Renal pelvis (tissue), 12 donors: ENCODE measurements at places on chromosomes 4 and X. TPM values are rescaled to one million over a fixed set of nuclear protein-coding genes. Genes with fewer than 3 reads are reported as not detected.

NUP54 gene
- 67.3 TPM for polyA plus RNA-seq

DNA sequence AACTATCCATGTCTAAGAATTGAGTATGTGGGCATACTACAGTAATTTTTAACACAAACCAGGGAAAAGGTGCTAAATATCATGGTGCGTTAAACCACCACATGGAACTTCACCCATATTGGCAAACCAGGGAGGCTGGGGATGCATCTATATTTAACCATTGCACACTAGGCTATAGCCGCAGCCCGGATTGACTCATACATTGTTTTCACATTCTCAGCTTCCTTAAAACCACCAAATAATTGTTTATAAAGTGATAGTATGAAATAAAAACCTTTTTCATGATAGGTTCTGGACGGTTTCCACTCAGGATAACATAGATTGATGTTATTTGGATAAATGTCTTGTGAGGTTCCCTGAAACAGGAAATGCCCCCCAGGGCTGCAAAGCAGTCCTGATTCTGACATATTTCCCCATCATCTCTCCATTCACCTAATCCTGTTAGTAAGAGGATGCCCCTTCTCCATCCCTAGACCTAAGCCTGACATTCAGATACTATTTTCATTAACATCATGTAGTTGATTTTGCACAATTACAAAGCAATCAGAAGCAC, 7.9 kb downstream of the COL25A1 start:
- DNase-seq: no peak

TNMD gene
- polyA plus RNA-seq: 3.0 TPM

DNA sequence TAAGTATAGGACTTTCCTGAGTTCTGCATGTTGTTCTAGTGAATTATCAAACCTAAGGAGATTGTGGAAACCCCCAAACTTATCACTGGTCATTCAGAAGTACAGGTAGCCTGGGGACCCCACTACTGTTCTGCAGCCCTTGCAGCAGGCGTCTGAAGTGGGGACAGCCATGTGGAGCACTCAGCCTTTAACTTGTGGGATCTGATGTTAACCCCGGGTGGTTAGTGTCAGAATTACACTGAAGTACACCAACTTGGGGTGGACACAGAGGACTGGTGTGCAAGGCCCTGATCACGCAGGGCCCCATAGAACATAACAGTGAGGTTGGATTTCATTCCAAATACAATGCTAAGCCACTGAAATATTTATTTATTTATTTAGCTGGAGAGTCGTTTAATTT, 103.7 kb downstream of the SCD5 start:
- DNase-seq: no peak

DNA sequence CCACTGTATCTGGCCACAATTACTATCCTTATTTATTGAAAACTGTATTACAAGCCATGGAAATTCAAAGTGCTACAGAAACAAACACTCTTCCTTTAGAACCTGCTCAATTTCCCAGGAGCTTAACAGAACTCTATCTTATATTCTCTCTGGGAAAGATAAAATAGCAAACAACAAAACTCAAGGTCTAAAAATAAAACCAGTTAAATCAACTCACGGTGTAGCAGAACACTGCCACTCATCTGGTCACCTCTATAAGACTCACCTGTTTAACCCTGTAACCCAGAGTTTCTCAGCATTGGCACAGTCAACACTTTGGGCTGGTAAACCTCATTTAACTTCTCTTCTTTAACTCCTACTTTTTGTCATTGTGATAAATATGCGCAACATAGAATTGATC, 348.9 kb downstream of the DCHS2 start:
- no peak for DNase-seq

- DNase-seq: no peak
These were observed 4.7 kb upstream of the RENBP start for GRCh38 chrX:153948847-153949805.

GRCh38 chr4:11069083-11069482, 359.6 kb downstream of the HS3ST1 start:
- DNase-seq: no peak

GRCh38 chrX:105647749-105648148, 174.6 kb upstream of the NRK start:
- DNase-seq: no peak

FRYL gene
- 43.2 TPM for polyA plus RNA-seq

TEX13D gene
- polyA plus RNA-seq: not detected

DNA sequence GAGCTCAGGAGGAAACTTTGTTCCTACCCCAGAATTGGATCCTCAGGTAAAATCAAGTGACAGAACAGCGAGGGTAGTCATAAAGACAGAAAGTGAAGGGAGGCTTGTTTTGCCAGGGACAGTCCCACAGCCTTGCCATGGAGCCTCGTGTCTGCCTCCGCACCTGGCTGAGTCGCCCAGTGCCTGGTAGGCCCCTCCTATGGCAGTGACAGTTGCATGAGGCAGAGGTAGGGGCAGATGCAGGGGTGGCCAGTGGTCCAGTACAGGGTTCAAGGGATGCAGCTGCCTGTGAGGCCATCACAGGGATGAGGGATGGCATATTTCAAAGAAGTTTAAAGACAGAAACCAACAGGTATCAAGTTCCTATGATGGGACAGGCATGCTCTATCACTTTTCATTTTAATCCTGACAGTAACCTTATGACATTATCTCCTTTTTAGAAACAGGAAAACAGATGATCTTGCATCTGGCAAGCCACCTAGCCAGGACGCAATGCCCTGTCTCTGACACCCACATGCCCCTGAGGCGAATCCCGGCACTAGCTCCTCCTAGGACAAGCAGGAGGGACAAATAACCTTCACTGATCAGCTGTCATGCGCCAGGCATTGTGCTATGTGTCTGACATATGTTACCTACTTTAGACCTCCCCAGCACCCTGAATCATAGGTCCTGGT, 127.4 kb upstream of the ENPP6 start:
- DNase-seq: no peak

DNA sequence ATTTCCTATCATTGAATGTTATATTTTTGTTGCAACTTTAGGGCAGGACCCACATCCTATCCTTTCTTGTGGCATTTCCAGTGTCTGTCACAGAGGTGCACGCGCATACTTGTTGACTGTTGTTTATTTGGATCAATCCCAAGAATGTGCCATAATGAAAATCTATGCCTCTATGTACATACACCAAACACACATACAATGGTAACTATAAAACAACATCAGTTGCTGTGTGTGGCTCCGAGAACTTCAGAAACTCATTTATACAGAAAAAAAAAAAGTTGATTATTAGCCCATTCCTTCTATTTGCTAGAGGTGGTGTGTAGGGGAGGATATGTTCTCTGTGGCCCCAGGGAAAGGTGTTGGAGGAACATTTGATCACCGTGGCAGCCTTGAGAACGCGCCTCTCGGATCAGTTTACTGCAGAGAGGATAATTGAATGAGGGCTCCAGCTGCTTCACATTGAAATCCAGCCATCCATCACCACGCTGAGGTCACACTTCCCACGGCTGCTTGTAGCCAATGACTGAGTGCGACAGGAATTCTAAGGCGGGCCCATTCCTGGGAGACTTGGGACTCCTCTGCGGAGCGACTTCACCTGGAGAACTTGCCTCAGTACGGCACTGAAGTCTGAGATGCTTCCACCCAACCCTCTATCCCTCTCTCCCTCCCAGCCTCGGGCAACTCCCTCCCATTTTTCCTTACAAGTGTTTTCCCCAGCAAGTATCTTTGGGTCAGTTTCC, 19.5 kb downstream of the SMPX start:
- peak; percentile 65 for DNase-seq

- no peak for DNase-seq
These were observed 21.3 kb downstream of the DCTD start for GRCh38 chr4:182895791-182896292.
